Activated naive CD8-positive, alpha-beta T cell treated with anti-CD3 and anti-CD28 coated beads, Interleukin-2, amount 50 U/mL, for 16 hours (primary cell): ENCODE measurements at places on chromosomes 2 and 18.

- no peak for DNase-seq
Observed at GRCh38 chr2:8575038-8575833, 106.6 kb upstream of the ID2 start.

GRCh38 chr2:176534798-176535466 is 265.7 kb downstream of the MTX2 start:
- no peak for DNase-seq

DNA sequence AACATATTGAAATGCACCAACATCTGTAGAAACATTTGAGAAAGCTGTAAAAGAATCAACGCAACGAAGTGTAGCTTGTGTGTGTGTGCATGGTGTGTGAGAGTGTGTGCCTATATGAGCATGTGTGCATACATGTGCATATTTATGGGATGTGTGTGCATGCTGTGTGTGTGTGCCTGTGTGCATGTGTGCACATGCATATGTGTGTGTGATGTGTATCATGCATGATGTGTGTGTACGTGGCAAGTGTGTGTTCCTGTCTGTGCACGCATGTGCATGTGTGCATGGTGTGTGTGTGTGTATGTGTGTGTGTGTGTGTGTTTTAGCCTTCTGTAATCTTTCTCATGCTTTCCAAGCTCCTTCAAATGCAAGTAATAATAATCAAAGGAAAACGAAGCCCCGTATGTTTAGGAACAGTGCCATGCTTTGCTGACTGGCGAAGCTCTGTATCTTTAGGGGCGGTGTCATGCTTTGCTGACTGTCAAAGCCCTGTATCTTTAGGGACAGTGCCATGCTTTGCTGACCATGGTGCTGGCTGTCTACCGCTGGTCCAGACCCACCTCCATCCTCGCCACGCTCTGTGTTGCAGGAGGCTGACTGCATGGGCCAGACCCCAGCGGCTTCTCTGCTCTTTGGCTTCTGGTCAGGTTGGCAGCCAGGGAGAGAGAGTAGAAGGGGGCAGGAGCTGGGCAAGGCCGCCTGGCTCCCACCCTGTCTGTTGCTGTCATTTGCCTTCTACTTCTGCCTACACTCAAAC is 129.2 kb downstream of the ASB1 start:
- DNase-seq: no peak

DNA sequence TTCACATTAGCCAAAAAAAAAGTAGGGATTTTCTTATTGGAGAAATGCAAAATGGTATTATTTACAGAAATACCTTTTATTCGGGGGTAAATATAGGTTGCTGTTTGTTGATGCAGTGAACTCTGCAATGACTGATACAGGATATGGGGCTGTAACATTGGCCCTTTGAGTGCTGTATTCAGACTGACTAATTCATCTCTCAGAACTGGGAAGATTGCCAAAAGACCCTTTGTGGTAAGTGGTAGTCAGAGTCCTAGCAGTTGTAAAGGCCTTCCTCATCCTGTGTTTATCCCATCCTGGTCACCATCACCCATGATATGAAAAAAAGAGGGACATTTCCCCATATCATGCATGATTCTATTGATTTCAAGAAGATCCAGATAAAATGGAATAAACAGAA is 14.0 kb upstream of the DCC start:
- no peak for DNase-seq

GRCh38 chr2:159647667-159648066 is 31.3 kb upstream of the BAZ2B start:
- no peak for DNase-seq

DNA sequence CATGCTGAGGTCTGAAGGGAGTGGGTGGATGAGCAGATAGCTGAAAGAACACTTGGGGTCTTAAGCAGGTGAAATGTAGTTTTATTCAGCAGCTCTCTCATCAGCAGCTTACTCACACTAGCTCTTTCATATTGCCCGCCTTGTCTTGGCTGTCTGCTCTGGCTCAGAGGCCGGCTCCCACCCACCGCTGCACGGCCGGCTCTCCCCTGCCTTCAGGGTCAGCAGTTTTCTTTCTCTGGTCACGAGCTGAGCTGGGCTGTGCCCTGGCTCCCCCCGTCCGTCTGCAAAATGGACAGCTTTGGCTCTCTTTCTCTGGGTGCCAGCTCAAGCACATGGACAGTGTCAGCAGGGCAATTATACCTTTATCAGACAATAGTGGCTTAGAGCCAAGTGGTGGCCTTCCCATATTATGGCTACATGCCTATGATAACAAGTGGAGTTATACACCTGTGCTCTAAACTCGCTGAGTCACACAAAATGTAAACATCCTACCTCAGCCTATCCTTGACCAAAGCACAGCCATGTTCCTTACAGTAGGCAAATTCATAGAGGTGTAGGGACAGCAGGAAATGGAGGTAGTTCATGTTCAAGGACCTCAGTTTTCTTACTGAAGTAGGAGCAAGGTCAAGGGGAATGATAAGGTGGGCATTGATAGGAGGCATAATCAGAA is 224.8 kb downstream of the SOCS6 start:
- DNase-seq: no peak

- DNase-seq: no peak
Observed at GRCh38 chr2:45401431-45401922, 209.6 kb downstream of the SRBD1 start.

GRCh38 chr2:201261906-201262305 is 1.6 kb downstream of the CASP8 start:
- DNase-seq: no peak

- DNase-seq: no peak
Observed at GRCh38 chr2:155747531-155747930, 585.0 kb downstream of the NR4A2 start.

GRCh38 chr2:224957540-224958461 is 84.5 kb downstream of the DOCK10 start:
- no peak for DNase-seq
